ENCODE measurements at places on chromosomes 7 and 10.
A peak's percentile ranks its signal among the peaks of the same experiment; 100 is the strongest.

- no peak for DNase-seq
These were observed 29.7 kb downstream of the VIPR2 start for GRCh38 chr7:159114981-159115380.

- DNase-seq, result no peak
These were observed 594.9 kb downstream of the REEP3 start for GRCh38 chr10:64115908-64116643.

DNA sequence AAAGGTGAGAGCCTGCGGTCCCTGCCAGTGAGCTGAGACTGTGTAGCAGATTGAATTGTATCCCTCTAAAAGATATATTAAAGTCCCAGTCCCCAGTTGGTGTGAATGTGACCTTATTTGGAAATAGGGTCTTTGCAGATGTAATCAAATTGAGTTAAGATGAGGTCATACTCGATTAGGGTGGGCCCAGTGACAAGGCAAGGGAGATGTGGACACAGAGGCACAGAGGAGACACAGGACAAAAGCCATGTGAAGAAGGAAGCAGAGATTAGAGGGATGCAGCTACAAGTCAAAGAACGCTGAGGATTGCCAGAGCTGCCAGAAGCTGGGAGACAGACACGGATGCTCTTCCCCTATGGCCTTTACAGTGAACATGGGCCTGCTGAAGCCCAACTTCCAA is 104.3 kb downstream of the CLEC2L start:
- DNase-seq, result no peak

DNA sequence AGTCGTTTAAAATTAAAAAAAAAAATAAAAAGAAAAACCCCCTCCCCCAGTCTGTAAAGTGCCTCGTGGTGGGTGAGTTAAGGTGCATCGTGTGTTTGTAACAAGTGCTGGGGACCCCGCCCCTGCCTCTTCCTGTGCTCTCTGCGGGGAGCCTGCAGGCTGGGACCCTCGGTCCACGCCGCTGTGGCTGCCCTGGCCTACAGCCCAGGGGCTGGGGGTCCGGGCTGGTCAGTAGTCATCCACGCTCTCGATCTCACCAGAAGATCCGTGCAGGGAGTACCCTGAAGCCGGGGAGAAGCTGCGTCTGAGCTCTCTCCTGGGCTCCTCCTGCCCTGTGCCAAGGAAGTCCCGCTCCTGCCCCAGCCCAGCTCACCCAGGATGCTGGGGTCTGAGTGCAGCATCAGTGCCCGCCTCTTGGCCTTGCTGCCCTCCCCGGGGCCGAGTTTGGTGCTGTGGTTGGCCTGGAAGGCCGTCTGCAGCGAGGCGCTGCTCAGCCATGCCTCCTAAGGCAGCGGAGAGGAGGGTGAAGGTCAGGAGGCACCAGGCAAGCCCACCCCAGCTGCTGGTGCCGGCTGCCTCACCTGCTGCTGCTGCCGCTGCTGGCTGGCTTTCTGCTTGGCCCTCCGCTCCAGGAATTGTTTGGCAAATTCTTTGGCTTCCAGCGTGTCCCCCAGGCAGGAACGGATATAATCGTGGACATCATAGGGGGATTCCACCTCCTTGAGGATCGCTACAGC is 8.1 kb downstream of the GNB2 start:
- no peak for DNase-seq

DNA sequence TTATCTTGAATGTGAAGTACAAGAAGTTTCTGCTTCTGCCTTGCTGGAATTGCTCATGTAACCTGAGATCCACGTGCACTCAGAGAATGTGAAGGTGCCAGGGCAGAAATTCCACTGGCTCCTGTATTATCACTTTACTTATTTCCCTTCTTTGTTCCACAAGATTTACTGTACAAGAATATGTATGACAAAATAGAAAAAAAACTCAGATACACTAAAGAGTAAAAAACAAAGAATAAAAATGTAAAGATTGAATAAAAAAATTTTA is 43.0 kb downstream of the PLCE1 start:
- no peak for DNase-seq

- peak; percentile 10 for DNase-seq
These were observed 15.6 kb downstream of the SNX10 start for GRCh38 chr7:26307226-26307625.

DNA sequence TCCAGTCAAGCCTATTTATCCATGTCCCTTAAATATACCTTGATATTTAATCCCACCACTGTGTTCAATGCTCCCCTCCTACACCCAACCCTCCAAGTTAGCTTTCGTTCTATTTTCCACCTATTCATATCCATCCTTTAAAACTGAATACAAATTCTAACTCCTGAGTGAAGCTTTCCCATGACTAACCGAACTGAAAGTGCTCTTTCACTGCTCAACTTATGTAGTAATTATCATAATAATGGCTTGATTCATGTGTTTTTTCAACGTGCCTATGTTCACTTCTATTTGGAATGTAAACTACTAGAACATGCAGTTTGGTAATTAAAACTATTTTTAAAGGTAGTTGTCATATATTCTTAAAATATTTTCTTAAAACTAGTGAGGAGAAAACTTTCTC is 58.0 kb downstream of the NDUFB2 start:
- no peak for DNase-seq

DNA sequence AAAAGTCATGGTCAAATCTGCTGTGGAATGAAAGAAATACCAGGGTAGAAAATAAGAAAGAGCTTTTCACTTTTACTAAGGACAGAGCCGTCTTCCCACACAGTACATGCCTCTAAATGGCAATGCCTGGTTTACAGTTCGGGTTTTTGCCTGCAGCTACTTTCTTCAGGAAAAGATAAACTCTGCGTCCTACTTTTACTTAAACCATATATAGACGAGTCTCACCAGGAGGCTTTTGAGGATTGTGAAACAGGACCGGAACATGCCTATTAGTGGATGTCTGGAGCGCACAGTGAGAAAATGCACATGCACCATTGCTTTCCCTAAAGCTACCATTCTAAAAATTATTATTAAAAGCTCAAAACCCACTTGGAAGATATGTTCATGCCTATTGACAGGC is 70.5 kb downstream of the KLF6 start:
- DNase-seq, result no peak

DNA sequence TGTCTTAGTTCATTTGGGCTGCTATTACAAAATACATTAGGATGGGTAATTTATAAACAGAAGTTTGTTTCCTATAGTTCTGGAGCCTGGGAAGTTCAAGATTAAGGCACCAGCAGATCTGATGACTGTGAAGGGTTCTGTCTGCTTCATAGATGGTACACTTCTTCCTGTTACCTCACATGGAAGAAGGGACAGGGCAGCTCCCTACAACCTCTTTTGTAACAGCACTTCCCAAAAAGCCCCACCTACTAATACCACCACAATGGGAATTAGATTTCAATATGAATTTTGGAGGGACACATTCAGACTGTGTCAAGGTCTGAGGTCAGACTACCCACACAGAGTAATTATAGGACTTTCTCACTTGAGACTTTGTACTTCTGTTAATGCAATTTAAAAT is 260.3 kb downstream of the ARHGAP12 start:
- no peak for DNase-seq

DNA sequence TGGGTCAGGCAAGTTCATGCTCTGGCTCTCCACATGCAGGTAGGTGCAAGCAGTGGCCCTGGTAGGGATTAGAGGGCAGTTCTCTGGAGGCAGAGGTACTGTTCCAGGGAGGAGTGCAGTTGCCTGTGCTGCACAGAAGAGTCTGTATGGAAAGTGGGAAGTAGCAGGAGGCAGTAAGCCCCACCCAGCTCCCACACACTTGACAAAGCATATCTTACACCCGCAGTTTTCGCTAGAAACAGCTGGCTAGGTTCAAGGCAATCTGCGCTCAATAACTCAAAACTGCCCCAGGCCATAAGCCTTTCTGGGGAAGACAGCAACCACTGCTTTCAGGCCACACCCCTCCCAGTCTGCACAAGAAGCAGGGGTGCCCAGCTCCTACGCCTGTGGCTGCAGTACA is 33.1 kb upstream of the ARMC3 start:
- DNase-seq, result no peak

DNA sequence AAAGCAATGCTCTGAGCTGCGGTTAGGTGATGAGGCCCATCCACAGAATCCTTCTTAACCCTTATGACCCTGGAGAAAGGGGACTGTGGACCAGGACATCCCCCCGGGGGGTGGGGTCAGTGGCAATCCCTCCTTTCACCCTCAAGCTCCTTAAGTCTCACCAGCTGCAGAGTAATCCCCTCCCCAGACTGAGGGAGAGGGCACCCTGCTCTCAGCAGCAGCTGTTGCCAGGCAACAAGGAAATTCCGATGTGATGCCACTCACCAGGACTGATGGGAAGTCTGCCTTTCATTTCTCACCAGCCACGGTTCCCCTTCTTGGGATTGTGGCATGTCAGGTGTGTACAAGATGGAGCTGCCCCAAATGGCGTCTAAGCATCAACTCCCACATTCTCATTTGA is 129.6 kb downstream of the DOCK1 start:
- no peak for DNase-seq

- no peak for DNase-seq
These were observed 356.6 kb downstream of the PPP1R3A start for GRCh38 chr7:113562242-113562641.

- DNase-seq, result no peak
These were observed 9.9 kb downstream of the BAZ1B start for GRCh38 chr7:73512018-73512780.

DNA sequence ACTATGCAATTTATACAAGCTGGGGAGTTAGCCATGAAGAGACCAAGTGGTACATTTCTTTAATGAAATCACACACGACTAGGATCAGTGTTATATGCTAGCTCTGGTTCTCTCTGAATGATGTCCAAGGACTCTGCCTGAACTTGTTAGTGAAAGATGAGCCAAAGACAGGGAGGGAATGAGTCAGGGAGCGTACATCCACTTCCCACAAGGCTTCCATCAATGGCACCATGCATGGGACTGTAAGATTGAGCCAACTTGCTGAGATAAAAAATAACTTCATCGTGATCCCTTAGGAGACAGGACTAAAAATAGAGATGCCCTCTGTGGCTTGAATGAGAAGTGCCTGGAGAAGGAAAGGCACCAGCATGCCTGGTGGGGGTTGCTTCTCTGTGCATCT is 629.7 kb downstream of the ACTR3B start:
- no peak for DNase-seq

GRCh38 chr10:5283305-5284158 is 81.2 kb upstream of the UCN3 start:
- peak; percentile 69 for DNase-seq

- DNase-seq, result no peak
These were observed 445.7 kb downstream of the PTPRN2 start for GRCh38 chr7:158141806-158142518.

DNA sequence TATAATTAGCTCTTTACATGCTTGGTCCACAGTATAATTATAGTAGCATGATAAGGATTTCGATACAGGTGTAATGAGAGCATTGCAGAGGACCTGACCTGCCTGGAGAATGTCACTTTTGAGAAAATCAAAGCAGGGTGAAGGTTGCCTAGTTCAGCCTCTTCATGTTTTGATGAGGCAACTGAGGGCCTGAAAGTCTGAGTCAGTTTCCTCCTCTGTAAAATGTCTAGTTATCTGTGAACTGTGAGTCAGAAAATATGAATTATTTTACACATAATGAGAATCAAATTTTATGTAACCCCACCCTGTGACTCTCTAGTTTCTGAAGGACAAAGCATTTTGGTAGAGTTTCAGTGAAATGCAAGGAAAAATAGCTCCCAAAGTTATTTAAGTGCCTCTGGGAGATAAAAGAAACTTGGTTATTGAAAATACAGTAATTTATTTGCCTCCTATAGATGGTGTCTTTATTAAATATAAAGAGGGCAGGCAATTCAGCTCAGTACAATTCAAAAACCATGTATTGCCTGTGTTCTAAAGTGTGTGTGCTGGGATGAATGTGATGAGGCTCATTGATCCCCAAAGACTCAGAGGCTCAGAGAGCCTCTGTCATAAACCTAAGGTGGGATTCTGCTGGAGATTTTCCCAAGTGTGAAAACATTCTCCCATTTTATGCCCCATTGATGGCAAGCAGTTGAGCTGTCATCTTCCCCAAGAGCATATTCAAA is 37.3 kb upstream of the SAMD9L start:
- peak; percentile 6 for DNase-seq

DNA sequence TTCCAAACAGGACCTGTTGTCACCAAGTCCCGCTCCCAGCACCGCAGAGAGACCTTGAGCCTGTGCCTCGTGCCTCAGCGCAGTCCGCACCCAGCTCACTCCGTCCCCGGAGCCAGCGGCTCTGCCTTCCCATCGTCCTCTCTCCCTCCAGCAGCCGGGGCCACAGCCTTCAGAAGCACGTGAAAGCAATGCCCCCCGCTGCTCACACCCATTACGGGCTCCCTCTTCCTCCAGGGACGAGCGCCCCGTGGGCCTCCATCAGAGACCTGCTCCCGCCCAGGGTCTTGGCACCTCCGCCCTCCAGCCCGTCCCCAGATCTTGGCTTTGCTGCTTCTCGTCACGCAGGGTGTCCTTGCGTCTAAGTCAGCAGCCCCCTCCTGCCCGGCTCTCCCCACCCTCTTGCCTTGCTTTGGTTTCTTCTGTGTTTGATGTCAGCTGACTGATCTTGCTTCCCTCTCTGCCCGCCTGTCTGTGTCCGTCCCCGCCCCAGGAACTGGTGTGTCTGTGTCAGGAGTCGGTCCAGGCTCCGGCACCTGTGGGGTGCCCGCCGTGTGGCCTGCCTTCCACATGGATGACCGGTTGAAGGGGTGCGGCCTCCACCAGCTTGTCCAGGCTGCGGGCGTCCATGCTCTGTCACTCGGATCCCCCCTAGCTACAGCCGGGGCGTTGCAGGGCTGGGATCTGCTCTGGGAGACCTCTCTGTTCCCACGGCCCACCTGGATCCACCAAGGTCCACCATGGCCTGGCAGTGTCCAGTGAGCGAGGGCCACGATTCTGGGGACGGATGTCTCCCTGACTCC is 61.9 kb downstream of the FOXL3 start:
- no peak for DNase-seq

GRCh38 chr7:47827351-47827756 is 120.9 kb downstream of the PKD1L1 start:
- DNase-seq, result no peak

- no peak for DNase-seq
These were observed 682.7 kb upstream of the FZD8 start for GRCh38 chr10:36324831-36325230.

- DNase-seq, result no peak
These were observed 24.7 kb upstream of the RBM33 start for GRCh38 chr7:155619634-155620271.

GRCh38 chr10:6364893-6365292 is 162.2 kb downstream of the PFKFB3 start:
- DNase-seq, result no peak

DNA sequence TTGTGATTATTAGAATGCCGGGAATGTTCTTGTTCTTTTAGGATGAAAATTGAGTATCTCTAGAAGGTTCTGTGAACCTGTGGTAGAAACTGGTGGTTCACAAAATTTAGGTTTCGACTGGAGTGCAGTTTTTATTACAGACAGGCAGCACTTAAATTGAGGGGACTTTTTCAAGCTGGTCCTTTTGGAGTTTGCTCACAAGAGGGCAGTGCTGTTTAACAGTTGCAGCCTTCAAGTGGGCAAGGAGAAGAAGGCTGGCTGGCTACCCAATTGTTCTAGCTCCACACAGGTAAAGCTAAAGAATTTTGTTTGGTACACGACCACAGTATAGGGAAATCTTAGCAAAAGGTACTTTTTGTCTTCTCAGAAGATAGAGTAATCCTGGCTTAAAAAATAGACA is 233.6 kb downstream of the SNX13 start:
- peak; percentile 63 for DNase-seq

Measured in AG08395 (cell line).